Stimulated activated CD8-positive, alpha-beta memory T cell treated with anti-CD3 and anti-CD28 coated beads, Interleukin-2, amount 100 ng/mL, for 1 hour (primary cell): ENCODE measurements at places on chromosomes 2 and 18.

DNA sequence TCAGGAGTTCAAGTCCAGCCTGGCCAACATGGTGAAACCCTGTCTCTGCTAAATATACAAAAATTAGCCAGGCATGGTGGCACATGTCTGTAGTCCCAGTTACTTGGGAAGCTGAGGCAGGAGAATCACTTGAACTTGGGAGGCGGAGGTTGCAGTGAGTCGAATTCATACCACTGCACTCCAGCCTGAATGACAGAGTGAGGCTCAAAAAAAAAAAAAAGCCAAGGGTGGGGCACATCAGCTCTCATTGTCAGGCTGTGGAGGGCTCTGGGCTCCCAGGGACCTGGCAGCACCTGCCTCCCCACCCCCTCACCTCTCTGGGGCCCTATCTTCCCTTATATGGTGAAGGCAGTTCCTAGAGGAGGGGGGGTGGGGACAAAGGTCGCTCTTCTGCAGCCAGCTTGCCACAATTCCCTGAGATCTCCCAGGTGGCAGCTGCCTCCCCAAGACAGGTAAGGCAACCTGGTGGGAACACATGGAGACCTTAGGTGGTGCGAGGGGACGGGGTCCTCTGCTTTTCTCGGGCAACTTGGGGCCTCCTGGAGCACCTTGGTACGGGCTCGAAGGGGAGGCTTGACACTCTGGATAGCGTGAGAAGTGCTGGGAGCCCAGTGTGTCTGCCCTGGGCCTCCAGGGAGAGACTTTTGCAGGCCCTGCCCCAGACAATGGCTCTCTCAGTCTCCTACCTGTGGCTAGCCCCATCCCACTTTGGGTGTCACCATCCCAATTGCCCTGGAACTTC is at the start of gene VIL1:
VIL1 (plus strand) TSS at position 407 of the 742 bp plus-strand sequence. CDS start 4,656 bp downstream, outside the sequence.
- no peak for DNase-seq

GRCh38 chr18:28115149-28115550 is 61.8 kb downstream of the CDH2 start:
- DNase-seq: no peak

- no peak for DNase-seq
Measured at GRCh38 chr2:138255670-138256069, 245.9 kb upstream of the SPOPL start.

DNA sequence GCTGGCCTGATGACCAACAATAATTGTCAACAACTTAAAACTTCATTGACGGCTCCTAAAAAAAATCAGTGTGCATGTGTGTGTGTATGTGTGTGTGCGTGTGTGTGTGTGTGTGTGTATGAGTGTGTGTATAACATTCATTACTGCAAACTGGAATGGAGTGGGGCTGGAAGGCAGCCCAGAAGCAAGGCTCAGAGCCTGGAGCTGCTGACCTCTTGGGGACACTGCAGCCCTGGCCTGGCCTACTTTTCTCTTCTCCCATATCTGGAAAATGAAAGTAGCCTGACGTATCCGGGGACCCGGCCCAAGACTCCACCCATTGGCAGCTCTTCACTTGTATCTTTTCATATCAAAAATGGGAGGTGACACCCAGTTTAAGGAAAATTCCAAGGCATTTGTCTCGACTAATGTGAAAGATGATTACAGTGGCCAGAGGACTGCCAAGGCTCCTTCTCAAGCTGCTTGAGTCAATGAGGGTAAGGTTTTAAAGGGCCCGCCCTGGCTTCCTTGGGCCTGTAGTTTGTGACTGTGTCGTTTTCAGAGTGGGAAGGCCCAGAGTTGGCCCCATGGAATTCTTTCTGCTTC is 72.4 kb upstream of the IL1R1 start:
- no peak for DNase-seq

DNA sequence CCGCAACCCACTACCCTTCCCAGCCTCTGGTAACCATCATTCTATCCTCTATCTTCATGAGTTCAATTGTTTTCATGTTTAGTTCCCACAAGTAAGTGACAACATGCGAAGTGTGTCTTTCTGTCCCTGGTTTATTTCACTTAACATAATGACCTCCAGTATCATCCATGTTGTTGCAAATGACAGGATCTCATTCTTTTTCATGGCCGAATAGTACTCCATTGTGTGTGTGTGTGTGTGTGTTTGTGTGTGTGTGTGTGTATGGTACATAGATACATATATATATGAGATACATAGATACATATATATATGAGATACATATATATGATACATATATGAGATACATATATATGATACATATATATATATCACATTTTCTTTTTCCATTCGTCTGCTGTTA is 196.3 kb upstream of the STK17B start:
- no peak for DNase-seq

GRCh38 chr2:24682304-24682703 is 110.9 kb downstream of the PTRHD1 start:
- DNase-seq: no peak

GRCh38 chr2:40353231-40353630 is 98.7 kb downstream of the SLC8A1 start:
- DNase-seq: no peak

DNA sequence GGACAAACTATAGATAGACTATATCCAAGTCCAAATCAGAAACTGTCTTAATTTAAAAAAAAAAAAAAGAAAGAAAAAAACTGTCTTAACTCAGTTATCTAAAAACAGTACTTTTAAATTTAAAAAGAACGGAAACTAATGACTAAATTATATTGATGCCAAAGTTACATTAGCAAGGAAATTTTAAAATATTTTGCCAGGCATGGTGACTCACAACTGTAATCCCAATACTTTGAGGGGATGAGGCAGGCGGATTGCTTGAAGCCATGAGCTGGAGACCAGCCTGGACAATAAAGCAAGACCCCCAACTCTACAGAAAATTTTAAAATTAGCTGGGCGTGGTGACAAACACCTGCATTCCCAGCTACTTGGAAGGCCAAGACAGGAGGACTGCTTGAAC is 30.9 kb downstream of the MEMO1 start:
- DNase-seq: no peak

- DNase-seq: peak; percentile 17
Measured at GRCh38 chr2:172931918-172932520, 143.6 kb upstream of the MAP3K20 start.

- DNase-seq: no peak
Measured at GRCh38 chr18:7735626-7736175, 168.6 kb downstream of the PTPRM start.

DNA sequence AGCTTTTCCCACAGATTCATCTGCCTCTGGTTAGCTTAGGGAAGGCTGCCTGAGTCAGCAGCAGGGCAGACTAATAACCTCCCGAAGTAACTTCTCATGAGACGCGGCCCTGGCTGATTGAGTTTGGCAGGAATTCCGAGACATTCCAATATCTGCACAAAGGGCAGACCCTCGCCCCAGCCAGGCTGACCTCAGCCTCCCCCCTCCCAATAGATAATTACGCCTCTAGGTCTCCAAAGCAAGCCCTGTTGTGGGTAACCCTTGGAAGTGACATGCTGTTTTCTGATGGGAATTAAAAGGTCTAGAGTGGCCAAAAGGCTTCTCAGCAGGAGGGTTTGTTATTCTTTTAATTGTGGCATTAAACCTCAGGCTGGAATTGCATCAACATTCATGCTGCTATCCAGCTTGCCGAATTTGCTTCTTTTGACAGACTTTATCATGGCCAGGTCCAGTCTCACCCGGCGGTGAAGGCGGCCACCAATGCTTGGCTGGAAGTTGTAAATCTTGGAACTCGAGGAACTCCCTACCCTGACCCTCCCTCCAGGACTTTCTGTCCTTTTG is 98.0 kb upstream of the SLC14A2 start:
- no peak for DNase-seq

- DNase-seq: no peak
Measured at GRCh38 chr18:80159713-80160636, 50.9 kb downstream of the ADNP2 start.

DNA sequence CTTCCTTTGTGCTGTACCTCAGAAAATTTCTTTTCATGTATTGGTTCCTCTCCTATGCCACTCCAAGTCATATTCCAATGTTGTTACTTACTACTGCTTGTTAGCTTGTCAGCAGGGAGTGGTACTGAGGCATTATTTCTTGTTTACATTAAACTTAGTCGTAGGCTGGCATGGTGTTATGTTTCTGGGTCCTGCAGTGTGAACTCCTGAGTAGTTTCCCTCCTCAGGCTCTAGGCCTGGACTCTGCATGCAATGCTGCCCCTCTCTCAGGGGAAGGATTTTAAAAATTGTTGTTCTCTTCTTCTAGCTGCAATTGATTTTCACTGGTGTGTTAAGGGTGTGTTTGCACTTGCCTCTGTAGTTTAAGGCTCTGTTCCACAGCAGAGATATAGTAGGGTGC is 671.6 kb downstream of the PLCL1 start:
- no peak for DNase-seq
